ENCODE measurements at places on chromosomes 5 and 9.
A peak's percentile ranks its signal among the peaks of the same experiment; 100 is the strongest.

DNA sequence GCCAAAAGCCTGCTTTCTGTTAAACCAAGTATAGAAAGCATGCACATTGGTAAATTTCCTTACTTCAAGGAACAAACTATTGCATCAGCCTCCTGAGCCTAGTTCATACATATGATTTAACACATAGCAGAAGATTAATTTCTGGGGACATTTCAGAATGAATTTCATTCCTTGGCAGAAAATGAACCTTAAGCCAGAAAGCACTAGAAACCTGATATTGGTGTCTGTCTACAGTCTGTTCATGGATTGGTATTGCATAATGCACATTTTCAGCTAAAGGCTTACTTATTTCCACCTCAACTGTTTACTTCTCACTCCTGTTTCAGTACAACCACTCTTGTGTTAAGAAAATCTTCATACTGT lies 1471.8 kb upstream of the NUDT12 start:
- DNase-seq = no peak

DNA sequence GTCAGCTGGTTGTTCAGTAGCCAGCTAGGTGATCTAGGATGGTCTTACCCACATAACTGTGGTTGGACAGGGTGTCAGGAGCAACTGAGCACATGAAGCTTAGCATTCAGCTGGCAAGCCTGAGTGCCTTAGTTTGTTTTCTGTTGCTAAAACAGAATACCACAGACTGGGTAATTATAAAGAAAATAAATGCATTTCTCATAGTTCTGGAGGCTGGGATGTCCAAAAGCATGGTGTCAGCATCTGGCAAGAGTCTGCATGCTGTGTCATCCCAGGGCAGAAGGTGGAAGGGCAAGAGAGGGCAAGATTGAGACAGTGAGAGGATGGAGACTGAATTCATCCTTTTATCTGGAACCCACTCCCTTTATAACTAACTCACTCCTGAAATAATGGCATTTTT lies 921.5 kb downstream of the TLE4 start:
- DNase-seq = no peak

DNA sequence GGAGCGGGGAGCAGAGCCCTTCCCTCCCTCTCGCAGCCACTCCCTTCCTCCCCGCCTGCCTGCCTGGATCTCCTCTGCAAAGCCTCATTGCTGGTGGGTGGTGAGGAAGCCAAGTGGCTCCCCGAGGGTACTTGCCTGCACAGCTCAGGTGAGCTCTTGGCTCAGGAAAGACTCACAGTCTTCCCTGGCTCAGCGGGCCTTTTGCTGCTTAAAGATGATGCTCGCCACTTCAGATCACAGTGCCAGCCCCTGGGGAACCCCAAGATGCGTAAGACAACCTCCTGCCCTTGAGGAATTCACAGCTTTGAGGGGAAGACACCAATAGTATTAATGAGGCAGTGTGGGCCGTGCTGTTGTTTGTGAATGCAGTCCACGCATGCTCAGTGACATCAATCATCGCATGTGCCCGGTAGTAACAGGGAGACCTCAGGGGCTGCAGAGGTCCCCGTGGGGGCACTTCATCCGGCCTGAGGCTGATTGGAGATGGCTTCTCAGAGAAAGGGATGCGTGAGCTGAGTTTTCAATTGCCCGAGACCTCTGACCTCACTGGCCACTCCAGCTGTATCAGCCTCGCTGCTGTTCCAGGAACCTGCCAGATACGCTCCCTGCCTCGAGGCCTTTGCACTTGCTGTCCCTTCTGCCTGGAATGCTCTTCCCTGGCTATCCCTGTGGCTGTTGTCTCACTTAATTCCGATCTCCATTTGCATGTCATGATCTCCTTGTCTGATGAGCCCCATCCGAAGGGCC lies 36.8 kb downstream of the ERGIC1 start:
- DNase-seq = peak; percentile 91

- no peak for DNase-seq
These were observed 100.3 kb downstream of the ENTREP1 start for GRCh38 chr9:69425136-69425801.

GRCh38 chr9:1474671-1475070 lies 424.5 kb downstream of the DMRT2 start:
- no peak for DNase-seq

- no peak for DNase-seq
These were observed 24.1 kb upstream of the FST start for GRCh38 chr5:53456366-53456765.

- DNase-seq = no peak
These were observed 89.6 kb downstream of the TAF11L14 start for GRCh38 chr5:17723876-17724275.

DNA sequence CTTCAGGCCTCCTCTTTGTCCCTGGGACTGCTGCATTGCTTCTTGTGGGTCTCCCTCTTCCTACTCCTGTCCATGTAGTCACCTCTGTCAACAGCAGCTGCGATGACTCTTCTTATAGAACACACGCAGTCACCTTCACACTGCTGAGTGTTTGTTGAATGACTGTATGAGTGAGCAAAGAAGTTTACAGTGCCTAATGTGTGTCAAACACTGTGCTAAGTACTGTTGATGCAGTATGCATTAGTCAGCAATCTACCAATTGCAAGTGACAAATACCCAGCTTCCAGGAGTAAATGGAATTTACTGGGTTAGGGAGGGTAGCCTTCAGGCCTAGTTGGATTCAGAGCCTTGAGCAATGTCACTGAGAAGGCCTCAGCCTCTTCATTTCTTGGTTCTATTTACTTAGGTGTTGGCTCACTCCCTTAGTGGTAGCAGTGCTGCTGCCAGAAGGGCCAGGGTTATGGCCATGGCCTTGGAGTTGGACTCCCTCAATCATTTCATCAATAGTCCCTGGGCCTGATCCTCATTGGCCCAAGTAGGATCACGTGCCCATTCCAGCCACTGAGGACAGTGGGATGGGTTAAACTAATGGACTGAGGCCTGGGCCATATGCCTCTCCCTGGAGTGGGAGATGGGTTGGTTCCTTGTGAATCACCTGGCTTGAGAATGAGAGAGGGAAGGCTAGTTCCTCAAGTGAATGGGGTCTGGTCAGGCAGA lies 93.5 kb downstream of the RGS3 start:
- DNase-seq = no peak

GRCh38 chr9:94065535-94065961 lies 18.7 kb upstream of the PTPDC1 start:
- peak; percentile 84 for DNase-seq

All from thyroid gland (tissue), 4 donors.